ENCODE measurements at places on chromosomes 11 and 22. TPM values are rescaled to one million over a fixed set of nuclear protein-coding genes. Genes with fewer than 3 reads are reported as not detected.

Gene TCIRG1
- 23.4 TPM for total RNA-seq

GRCh38 chr11:22884217-22884616 is 23.9 kb upstream of the CCDC179 start:
- no peak for DNase-seq

- DNase-seq = no peak
Measured at GRCh38 chr11:2427721-2428321, 16.5 kb downstream of the TRPM5 start.

- DNase-seq = no peak
Measured at GRCh38 chr11:6414874-6415328, 4.0 kb downstream of the APBB1 start.
